ENCODE measurements at places on chromosomes 4 and X. TPM values are rescaled to one million over a fixed set of nuclear protein-coding genes. Genes with fewer than 3 reads are reported as not detected.
A peak's percentile ranks its signal among the peaks of the same experiment; 100 is the strongest.

Gene TXLNG
- total RNA-seq: 8.9 TPM

Gene S100P
- total RNA-seq: 1.5 TPM

Gene BLOC1S4
- total RNA-seq: 20.6 TPM

Gene HTRA3
- total RNA-seq: 43.7 TPM

Gene C4orf46
- 3.3 TPM for total RNA-seq

DNA sequence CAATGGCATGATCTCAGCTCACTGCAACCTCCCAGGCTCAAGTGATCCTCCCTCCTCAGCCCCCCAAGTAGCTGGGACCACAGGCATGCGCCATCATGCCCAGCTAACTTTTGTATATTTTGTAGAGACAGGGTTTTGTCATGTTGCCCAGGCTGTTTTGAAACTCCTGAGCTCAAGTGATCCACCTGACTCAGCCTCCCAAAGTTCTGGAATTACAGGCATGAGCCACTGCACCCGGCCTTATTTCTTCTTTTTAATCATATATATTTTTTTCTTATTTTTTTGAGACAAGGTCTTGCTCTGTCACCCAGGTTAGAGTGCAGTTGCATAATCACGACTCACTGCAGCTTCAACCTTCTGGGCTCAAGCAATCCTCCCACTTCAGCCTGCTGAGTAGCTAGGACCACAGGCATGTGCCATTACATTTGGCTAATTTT is 184.0 kb downstream of the TSPAN5 start:
- no peak for DNase-seq

GRCh38 chr4:145935253-145936141 is 3.1 kb downstream of the ZNF827 start:
- DNase-seq: peak; percentile 57

DNA sequence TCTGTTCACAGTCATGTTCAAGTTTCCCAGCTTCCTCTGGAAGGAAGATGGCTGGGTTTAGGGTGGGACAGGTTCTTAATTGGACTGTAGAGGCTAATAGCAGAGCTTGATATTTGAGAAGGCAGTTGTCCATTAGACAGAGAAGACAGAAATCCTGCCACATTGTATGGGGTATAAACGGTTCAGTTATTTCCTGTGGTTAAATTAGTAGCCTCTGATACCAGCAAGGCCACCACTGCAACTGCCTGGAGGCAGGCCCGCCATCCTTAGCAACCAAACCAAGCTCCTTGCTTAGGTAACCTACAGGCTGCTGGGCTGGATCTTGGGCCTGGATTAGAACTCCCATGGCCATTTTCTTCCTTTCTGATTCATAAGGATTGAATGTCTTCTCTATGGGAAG is 1367.0 kb downstream of the PCDH7 start:
- DNase-seq: no peak

- DNase-seq: no peak
Measured at GRCh38 chr4:80730158-80730557, 300.4 kb upstream of the BMP3 start.

- peak; percentile 34 for DNase-seq
Measured at GRCh38 chrX:101370888-101371504, 15.0 kb downstream of the BTK start.

DNA sequence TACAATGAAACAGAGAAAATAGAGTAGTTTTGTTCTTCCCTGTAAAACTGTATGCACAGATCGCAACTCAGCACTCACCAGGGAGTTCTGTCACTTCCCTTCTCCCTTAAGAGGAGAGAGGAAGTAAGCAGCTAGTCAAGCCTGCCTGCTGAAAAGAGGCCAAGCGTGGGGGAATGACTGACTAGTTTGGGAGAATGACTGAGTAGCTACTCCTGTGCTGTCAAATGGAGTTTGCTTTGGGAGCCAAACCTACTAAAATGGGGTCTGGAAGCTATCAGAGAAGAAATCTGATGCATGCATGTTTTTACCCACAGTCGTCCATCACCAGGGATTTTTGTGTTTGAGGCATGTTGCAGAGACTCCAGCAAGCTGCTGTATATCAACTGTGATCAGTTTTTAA is 54.6 kb upstream of the LHFPL1 start:
- no peak for DNase-seq

DNA sequence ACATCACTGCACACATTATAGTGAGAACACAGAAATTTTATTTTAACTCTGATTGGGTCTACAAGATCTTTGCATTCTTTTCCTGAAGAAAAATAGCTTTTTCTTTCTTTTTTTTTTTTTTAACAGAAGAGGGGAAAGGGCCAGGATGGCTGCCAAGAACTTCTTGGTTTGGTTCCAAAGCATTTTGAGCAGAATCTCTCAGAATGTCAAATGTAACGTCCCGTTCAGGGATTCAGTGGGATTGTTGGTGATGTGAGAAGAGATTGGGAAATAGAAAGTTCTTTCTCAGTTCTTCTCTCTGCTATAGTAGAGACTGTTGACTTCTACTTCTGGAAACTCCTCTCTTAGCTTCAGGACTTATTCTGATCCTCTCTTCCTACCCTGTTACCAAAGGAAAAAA is 70.9 kb upstream of the CBR4 start:
- no peak for DNase-seq

DNA sequence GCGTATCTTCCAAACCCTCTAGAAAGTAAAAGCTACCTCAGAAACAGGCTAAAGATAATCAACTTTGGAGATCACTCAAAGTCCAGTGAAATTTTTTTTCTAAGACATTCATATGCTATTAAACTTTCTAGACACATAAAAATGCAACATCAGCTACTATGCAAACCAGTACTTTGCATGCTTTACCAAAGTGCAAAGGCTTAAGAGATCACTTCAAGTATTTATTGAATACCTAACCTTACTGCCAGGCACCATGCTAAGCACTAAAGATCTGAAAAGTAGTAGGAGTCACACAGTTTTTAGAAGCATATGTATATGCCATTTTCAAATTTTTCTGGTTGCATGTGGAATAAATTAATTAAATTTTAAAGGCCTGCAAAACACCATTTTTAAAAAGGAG is 115.8 kb downstream of the THOC2 start:
- DNase-seq: no peak

DNA sequence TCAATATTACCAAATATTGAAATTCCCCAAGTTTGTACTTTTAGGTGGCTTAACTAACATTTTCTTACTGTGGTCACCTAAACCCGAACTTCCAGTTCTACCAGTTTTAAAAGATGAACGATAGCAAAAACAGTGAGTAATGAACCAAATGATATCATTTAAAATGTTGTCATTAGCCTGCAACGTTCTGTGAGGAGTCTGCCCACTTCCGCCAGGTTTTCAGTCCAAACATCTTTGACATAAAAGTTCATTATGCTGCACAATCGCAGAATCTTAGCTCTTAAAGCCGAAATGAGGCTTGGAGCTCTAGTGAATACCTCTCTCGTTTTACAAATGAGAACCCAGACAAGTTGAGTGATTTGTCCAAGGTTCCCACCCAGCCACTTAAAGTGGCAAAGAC is 762 bp downstream of the PIGA start:
- no peak for DNase-seq

DNA sequence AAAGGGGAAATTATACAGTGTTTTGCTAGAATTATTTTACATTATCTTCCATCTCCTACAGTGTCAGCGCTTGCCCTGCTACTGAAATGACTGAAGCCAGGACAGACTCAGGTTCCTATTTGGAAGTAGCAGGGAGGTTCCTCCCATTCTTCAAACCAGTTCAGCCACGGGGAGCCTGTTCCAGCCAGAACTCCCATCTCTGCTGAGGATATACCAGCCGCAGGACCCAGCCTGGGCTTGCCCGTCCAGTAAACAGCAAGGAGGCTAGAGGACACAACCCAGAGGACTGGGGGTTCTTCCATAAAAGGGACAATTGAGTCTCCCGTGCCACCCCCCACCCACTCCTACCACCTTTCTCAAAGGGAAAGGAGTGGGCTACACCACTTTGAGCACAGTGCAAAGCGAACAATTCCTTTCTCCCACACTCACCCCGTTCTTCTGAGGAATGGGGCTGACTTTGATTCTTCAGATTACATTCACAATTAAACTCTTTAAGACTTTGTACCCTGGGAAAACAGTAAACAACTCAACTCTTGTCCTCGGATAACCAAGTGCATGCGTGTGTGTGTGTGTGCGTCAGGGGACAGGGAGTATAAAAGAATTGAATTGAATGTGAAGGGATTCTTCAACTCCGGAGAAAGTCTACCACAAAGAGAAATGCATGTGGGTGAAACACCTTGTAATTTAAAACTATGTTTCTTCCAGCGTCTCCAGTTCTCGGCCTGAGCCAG is 31.0 kb upstream of the PPARGC1A start:
- no peak for DNase-seq

DNA sequence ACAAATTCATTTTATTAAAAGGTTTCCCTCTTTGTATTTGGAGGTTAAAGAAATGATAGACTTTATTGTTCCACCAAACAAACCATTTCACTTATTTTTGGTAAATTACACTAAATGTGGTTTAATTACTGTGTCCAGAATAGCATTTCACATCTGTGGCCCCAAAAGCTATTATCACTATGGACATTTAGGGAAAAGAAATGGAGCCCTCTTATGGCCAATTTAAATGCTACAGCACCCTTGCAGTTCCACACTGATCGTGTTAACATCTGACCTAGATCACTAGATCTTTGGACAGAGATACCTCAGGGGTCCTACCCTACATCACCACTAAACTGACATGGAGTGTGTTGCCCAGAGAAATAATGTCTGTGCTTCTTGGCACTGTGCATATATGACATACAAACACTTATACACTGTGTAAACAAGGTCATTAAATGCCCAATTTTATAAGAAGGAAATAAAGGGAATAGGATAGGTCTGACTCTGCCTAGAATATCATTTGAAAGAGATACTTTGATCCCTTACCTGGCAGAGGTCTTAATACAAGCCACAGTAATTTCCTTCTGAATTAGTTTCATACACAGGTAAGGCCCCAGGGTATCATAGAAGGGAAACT is 163.9 kb downstream of the KDR start:
- no peak for DNase-seq

DNA sequence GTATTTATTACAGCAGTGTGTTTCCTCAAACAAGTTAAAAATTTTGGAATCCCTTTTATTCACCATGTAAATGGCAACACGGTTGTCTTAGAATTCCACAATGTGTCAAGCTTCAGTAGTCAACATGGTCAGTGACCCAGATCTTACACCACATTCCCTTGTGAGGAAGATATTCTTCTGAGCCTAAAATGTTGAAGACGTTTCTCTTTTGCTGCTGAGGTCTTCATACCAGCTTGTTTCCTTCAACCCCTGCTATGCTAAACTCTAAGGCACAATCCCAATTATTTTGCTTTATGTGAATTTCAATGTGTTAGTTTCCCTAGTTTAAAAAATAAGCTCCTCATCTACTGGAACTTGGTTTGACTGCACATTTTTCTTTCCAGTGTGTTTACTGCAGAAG is 17.6 kb upstream of the LDB2 start:
- DNase-seq: no peak
